Activated CD4-positive, alpha-beta T cell treated with anti-CD3 and anti-CD28 coated beads, Interleukin-2, amount 10 ng/mL, durations not matched to agents 7 days and 5 days (primary cell): ENCODE measurements at places on chromosomes 12 and 14.

DNA sequence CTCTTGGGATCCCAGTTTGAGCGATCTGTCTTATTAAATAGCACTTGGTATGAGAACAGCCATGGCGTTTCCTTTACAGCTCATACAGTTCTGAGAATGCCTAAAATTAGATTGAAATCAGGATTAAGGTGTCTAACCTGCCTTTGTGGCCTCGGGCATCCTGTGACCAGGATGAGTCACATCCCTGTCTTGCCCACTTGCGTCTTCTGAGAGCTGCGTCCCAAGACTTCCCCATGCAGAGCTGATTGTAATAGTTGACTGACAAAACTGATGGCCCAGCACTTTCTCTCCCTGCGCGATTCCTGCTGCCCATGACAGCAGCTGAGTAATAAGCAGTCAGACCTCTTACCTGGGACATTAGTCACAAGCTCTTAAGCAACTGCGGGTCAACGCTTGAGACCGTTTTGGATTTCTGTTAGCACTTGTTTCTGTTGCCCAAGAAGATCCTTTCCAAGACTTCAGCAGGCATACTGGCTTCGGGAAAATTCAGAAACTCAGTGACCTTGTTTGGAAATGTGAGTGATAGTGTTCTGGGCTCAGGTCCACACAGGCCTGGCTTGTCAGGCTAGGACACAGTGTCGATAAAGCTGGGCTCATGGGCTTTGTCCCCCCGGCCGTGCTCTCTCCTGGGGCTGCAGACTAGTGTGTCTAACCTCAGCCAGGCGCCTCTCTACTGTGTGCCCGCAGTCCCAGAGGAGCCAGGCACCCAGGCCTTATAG is 169.9 kb upstream of the HIF1A start:
- peak; percentile 62 for DNase-seq

DNA sequence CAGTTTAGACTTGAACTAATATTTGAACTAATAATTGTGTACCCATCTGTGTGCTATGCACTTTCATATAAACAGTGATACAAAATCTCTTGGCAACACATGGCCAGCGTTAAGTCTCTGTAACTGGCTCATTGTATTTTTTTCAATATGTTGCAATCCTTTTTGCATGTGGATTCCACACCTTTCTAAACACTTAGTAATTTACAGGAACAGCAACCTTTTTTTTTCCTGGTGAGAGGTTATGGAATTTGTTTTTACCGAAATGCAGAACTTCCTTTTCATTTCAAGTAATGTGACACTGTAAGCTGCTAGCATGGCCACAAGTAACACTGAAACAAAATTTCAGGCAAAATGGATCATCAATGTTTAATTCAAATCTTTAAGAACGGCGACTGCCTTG is 45.4 kb upstream of the EPS8 start:
- DNase-seq: no peak

DNA sequence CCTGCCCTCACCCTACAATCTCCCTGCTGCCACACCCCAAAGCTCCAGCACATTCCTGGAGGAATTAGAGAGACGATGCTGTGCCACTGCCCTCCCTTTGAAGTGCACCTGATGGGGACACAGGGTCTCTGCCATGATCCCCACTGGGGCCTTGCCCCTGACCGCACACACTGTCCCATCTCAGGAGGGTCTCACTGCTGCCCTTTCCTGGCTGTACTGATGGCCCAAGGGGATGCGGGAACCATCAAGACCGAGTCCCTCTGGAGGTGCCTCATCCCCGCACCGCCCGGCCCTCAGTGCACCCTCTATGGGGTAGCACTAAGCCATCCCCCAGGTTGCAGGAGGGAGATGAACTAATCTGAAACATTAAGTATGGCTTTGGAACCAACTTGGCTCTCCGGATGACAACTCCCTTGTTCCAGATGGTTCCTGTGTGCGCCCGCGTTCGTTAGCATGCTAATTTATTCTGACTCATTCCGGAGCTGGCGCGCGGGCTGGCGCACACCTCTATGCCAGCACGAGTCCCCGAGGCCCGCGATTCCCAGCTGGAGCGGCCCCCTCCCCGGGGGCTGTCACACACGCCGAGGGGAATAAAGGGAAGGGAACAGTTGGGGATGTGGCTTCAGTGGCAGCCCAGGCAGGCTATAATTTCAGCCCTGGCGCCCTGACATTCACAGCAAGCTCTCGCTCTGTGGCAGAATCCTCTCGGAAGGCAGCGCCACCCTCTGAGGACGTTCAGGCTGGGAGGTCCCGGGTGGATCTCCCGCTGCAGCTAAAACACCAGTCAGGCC is 34.2 kb upstream of the C14orf180 start:
- no peak for DNase-seq

DNA sequence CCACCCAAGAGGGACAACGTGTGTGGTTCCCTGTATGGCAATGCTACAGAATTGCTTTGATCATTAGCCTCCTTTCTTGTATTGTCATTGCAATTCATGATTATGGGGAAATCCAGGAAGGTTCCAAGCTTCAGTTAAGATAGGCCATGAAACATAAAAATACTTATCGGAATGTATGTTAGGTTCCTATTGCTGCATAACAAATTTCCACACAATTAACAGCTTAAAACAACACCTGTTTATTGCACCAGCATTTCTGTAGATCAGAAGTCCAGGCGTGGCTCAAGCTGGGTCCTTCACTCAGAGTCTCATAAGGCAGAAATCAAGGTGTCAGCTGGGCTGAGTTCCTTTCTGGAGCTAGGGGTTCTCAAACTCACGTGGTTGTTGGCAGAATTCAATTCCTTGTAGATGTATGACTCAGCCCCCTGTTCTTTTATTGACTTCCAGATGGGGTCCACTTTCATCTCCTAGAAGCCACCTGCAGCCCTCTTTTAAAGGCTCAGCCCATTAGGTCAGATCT is 365.6 kb upstream of the TMPO start:
- no peak for DNase-seq

- DNase-seq: no peak
These were observed 133.0 kb downstream of the BTG1 start for GRCh38 chr12:92012691-92013090.

GRCh38 chr12:91604897-91605296 is 422.3 kb upstream of the DCN start:
- DNase-seq: no peak
